ENCODE measurements at places on chromosomes 3 and 15.
A peak's percentile ranks its signal among the peaks of the same experiment; 100 is the strongest.

GRCh38 chr15:34360298-34360697, 6.7 kb downstream of the LPCAT4 start:
- DNase-seq, result no peak

DNA sequence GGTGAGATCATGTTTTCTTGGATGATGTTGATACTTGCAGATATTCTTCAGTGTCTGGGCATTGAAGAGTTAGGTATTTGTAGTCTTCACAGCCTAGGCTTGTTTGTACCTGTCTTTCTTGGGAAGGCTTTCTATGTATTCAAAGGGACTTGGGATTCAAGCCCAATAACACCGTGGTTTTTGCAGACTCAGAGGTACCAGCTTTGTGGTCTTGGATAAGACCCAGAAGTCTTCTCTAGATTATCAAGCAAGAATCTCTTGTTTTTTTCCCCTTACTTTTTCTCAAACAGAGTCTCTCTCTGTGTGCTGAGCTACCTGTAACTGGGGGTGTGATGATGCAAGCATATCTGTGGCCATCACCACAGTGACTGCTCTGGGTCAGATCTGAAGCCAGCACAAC, 42.7 kb upstream of the CCK start:
- DNase-seq, result no peak

- DNase-seq, result no peak
Observed at GRCh38 chr3:13459605-13460340, 20.3 kb upstream of the HDAC11 start.

DNA sequence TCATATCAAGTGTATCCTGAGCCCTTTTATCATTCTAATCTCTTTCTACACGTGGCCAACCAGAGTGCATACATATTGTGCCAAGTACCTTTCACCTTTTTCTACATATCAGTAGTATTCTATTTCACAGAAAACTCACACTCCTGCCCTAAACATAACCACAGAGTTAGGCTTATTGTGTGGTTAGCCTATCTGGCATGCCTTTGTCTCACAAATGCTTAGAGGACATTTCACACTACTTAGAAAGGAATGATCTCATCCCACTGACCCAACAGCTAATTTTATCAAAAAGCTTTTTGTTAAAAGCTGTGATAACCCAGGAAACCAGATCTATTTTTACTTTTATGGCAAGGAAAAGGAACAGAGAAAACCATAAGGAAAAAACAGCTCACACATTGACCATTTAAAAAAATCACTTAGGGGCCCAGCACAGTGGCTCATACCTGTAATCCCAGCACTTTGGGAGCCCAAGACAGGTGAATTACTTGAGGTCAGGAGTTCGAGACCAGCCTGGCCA, 17.8 kb upstream of the MAP4 start:
- peak; percentile 65 for DNase-seq

GRCh38 chr3:72535772-72536171, 312.5 kb downstream of the SHQ1 start:
- no peak for DNase-seq

GRCh38 chr3:131075632-131076328, 49.1 kb downstream of the NEK11 start:
- no peak for DNase-seq

GRCh38 chr3:32583708-32584107, 13.1 kb upstream of the DYNC1LI1 start:
- peak; percentile 78 for DNase-seq

DNA sequence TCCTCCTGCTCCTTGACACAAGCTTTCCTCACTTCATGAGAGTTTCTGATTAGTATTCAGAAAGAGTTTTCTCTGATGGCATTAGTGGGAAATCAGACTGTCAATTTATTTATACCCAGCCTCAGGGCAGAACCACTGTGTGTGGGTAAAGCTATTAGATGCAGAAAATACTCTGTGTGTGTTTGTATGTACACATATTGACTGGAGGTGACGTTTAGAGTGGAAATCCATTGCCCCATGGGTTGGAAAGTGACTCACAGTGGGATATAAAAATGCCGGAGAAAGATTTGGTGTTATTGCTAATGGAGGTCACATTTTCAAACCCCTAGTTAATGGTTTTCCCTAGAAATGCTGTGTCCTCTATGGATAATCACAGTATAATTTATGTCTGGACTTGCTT, 577.6 kb downstream of the AGBL1 start:
- DNase-seq, result no peak

GRCh38 chr3:23435904-23436303, 232.8 kb downstream of the UBE2E2 start:
- no peak for DNase-seq

DNA sequence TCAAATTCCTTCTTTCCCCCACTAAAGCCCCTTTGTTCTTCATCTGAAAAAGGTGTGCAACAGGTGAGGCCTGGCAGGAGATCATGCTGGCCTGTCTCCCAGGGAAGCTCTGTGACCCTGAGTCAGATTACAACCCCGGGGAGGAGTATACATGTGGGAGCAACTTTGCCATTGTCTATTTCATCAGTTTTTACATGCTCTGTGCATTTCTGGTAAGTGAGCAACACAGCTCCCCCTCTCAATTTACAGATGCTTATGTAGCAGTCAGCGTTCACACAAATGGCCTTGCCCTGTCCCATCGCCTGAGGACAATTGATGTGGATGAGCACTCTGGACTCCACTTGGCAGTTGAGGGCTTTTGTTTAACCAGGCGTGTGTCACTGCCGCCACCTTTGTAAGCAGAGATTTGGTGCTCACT, 70.4 kb downstream of the CHDH start:
- no peak for DNase-seq

- DNase-seq, result peak; percentile 19
Observed at GRCh38 chr15:55993804-55994560, 570 bp upstream of the NEDD4 start.

- no peak for DNase-seq
Observed at GRCh38 chr3:147408188-147409100, 721 bp upstream of the ZIC1 start.

GRCh38 chr3:194890091-194890490, 204.4 kb downstream of the FAM43A start:
- no peak for DNase-seq

DNA sequence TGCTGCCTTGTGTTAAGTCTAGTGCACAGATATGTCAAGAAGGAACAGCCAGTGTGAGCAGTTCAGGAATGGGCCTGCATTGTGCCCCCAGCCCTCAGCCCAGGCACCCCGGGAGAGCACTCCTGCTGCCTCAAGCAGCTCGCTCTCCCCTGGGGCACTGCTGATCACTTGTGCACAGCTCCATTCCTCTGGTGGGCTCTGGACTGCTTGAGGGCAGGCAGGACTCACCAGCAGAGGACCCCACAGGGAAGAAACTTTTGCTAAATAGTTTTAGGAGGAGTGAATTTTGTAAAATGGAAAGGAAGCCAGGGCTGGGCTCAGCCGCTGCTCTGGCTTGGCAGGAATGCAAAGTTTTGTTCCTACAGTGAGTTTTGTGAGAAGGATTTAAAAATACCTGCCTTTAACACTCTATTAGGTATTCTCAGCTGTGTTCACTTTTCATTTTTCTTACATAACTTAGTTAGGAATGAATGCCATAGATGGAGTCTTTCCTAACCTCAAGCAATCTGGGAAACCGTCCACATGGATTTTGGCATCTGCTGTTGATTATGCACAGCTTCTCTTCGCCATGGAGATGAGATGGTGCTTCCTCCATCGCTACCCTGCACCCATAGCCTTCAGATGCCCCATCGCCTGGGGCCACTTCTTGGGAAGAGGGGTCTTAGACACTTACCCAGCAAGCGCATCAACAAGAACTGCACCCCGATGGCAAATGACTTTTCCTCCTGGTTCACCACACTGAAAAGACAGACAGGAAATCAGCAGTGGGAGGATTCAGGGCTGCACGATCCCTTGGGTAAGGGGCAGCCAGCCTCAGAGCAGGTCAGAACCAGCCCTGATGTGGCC, 42.3 kb upstream of the RAB6B start:
- peak; percentile 85 for DNase-seq

- DNase-seq, result no peak
Observed at GRCh38 chr3:12695112-12695511, 31.2 kb upstream of the RAF1 start.

DNA sequence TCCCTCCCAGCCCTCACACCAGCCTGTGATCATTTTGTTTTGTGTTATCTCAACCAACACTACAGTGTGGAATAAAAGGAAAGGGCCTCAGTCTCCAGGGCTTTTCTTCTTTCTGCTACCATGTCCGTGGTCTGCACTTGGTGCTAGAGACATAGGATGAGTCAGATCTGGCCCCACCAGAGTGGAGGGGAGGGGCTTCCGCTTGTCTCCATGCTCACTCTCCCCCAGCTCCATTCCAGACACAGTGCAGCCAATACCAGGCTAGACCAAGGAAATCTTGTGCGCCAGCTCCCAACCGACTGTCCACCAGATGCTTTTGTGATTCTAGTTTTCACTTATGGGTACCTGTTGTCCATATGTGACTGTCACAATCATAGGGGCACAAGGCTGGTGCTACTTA, 51.9 kb upstream of the TMEM115 start:
- DNase-seq, result no peak

DNA sequence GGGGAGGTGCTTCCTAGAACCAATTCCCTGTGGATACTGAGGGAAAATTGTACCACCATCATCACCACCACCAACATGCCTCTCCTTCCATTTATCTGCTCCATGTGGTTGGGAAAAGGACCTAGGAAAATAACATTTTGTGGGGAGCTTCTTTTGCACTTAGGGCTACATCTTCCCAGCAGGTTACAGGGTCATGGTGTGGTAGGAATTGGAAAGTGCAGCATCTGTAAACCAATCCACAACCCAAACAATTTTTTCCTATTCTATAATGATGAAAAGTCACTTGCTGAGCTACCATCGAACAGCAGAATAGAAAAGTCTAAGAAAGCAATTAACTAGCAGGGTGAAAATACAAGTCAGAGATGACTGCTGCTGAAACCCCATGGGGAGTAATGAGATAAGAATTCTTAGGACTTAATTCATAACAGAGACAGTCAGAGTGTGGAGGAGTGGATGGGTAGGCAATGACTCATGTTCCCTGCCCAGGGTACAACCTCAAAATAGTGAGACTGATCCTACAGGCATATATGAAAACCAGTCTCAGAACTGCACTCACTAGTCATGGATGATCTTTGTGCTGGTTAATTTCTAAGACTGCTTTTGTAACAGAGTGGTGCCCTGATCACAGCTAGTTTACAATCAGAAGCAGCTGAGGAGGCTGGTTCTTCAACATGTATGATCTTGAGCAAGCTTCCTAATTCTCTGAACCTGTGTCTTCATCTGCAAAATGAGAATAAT, 38.1 kb upstream of the LEKR1 start:
- peak; percentile 90 for DNase-seq

- peak; percentile 98 for DNase-seq
Observed at GRCh38 chr3:134462331-134462941, 23.3 kb downstream of the ANAPC13 start.

GRCh38 chr15:86333819-86334218, 254.1 kb downstream of the AGBL1 start:
- DNase-seq, result no peak

- no peak for DNase-seq
Observed at GRCh38 chr3:46863261-46863782, at the start of gene MYL3. MYL3 (minus strand) TSS chr3:46863444; CDS start chr3:46863390, 54 bp downstream.

- no peak for DNase-seq
Observed at GRCh38 chr3:84439476-84439875, 519.3 kb upstream of the CADM2 start.

- DNase-seq, result no peak
Observed at GRCh38 chr3:119800844-119801243, 18.9 kb downstream of the NR1I2 start.

DNA sequence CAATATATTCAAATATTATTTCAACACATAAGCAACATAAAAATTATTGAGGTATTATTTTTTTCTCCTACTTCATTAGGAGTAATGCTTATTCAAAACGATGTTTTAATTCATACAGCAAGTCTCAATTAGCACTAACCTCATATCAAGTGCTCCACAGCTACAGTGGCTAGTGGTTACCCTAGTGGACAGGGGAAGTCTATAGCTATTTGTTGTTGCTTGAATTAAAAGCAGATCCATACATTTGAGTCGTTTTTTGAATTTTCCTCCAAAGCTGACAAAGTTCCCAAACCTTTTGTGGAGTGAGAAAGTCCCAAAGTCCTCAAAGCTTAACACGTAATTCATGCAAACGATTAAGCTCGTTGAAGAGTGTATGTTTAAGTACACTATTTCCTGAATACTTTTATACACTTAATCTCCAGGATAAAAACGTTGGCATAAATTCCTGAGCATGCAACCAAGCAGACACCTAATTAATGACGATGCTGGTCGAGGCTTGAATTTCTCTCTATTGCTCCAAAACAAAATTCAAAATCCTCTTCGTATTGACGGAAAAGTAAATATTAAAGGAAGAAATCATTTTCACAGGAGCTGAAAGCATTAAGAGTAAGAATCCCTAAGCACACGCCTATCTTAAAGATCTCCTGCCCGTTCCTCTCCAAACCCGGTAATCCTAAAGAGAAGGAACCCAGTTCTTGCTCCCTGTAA, 985 bp downstream of the VPS13C start:
- DNase-seq, result no peak

DNA sequence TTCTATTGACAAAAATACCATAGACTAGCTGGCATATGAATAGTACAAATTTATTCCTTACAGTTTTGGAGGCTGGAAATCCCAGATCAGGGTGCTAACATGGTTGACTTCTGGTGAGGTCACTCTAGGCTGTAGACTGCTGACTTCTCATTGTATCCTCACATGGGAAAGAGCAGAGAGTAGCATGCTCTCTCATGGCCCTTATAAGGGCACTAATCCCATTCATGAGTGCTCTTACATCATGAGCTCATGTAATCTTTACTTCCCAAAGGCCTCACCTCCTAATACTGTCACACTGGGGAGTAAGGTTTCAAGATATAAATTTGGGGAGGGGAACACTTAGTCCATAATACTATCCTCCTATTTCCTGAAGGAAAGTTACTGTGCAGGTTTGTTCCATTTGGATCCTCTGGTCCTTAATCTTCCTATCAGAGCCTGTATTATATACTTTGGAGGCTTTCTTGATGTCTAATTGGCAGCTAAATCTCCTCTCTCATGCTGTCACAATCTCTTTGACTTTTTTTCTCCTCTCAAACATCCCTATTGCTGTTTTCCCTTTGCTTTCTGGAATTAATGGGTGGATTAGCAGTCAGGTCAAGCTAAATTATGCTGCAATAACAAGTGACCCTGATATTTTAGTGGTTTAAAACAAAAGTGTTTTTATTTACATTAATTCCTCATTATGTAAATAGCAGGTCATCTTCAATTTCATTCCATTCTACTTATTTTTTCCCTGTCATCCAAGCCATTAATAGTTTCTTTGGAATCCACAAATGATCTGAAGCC, 23.1 kb upstream of the LEKR1 start:
- no peak for DNase-seq
